ENCODE measurements at places on chromosomes 2 and 18.

GRCh38 chr2:75416420-75417342 is 144.1 kb downstream of the EVA1A start:
- DNase-seq, result no peak

DNA sequence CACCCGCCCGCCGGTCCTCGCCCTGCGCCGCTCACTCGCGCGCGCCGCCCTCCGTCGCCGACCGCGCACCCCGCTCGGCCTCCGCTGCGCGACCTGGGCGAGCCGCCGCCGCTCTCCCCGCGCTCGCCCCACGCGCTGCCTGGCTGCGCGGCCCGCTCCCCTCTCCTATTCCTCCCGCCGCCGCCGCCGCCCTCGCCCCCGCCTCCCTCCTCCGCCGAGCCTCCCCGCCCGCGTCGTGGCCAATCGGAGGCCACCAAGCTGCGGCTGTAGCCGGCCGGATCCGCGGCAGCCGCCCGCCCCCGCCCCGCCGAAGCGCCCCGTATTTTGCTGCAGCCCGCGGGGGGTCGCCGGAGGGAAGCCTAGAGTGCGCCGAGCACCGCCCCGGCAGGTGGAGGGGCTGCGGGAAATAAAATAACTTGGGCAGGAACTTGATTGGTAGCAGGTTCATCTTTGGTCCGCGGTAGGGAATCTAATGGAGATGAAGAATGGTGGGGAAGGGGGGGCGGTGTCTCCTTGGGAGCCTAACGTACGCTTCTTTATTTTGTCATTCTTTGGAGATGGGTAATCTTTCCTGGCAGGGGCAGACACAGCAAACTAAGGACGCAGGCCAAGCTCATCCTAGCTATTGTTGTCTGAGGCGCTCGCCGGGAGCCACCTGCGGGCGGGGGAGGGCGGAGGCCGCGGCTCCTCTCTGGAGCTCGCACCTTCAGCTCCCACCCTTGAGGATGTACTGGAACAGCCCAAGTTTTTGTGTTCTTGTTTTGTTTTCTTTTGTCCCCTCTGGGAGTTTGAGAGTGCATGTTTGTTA is 1.1 kb upstream of the CDH2 start:
- DNase-seq, result no peak

DNA sequence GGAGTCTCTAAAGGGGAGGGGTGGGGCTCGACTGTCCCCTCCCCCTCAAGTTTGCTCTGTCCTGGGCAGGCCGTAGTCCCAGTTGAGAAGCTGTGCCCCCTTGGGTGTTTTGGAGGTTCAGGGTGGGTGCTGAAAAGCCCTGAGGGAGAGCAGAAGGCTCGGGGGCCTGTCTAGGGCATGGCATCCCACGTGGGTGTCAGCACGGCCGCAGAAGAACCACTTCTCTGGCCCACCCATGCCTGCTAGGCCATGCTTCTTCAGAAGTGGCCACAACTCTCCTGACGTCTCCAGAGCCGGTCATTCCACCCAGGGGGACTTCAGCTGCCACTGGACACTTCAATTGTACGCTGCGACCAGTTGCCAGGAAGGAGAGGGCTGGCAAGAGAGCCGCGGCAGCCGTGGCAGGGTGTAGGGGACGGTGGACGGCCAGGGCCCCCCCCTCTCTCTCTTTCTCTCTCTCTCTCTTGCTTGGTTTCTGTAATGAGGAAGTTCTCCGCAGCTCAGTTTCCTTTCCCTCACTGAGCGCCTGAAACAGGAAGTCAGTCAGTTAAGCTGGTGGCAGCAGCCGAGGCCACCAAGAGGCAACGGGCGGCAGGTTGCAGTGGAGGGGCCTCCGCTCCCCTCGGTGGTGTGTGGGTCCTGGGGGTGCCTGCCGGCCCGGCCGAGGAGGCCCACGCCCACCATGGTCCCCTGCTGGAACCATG is at the start of gene INPP5D:
Gene INPP5D (plus strand): TSS at position 546 of the 704 bp plus-strand sequence. CDS start 137 bp downstream, at position 683.
- DNase-seq, result no peak

DNA sequence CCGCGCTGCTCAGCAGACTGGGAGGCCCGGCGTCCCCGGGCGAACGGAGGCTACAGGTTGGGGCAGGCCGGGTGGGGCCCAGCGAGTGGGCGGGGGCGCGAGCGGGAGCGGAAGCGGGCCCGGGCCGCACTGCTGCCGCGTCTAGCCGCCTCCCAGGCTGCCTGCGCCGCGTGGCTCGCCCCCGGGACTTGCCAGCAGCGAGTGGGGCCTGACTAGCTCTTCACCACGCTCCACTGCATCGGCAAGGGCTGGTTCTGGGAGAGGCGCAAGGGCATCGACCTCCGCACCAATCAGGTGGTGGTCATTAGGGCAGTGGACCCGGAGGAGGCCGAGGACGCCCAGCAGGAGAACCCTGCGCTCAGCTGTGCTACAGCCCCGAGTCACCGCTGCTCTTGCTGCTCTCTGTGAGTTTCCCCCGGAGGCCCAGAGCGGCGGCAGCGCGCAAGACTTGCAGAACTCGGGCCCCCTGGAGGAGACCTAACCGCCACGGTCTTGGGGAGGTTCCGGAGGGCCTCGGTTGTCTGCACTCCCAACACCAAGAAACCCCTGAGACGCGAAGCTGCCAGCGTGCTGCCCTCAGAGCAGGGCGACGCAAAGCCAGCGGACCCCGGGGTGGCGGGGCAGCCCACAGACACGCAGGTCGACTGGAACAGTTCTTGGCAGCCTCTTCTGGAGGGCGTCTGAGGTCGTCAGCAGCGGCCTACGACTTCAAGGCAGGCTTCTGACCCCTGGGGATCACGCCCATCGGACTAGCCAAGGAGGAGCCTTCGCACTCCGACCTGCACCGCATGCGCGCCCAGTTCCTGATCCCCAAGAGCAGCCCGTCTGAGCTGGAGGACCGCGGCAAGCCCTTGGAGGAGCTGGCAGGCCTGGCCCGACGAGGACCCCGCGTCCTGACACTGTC is 27.2 kb upstream of the PTPN2 start:
- DNase-seq, result peak; percentile 21

- DNase-seq, result no peak
These were observed 32.5 kb downstream of the WDR33 start for GRCh38 chr2:127778447-127778846.

GRCh38 chr2:143431316-143431715 is 302.1 kb downstream of the ARHGAP15 start:
- peak; percentile 15 for DNase-seq

DNA sequence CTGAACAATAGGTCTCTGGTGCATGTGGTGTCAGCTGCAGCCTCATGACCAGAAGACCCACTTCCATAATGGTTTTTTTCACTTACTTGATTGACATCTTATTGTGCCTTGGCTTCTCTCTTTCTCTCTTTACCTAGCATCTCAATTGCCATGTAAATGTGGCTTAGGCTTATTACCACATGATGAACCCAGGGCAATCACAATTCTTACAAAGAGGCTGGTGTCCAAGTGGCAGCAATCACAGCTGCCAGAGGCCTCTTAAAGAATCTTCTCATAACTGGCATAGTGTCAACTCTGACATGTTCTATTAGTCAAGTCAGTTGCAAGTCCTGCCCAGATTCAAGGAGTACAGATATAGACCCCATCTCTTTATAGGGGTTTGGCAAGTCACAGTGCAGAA is 1224.8 kb downstream of the SUCLG1 start:
- DNase-seq, result no peak

- peak; percentile 61 for DNase-seq
These were observed 149.3 kb downstream of the FAM124B start for GRCh38 chr2:224252631-224253030.

DNA sequence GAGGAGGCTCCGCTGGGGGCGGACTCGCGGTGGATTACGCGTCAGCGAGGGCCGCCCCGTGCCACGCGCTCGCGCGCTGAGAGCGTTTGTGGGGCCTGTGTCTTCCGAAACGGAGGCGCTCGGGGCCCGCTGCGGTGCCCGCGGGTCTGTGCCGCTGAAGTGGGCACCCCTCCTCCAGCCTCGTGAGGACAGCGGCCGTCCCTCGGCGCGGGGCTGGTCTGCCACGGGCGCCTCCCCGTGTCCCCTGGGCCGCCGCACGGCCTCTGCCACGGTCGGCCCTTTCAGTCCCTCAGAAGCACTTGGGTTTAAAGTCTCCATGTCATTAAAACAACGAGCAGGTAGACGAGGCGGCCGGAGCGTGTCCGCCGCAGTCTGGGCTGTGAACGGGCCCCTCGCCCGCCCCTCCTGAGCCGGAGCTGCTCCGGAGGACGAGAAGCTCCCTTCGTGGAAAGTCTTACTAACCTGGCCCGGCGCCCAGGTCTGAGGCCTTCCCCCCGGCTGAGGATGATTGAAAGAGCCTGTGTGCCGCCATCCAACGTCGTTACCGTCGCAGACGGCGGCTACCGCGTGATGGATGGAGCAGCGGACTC is 97.6 kb downstream of the NFATC1 start:
- DNase-seq, result no peak

DNA sequence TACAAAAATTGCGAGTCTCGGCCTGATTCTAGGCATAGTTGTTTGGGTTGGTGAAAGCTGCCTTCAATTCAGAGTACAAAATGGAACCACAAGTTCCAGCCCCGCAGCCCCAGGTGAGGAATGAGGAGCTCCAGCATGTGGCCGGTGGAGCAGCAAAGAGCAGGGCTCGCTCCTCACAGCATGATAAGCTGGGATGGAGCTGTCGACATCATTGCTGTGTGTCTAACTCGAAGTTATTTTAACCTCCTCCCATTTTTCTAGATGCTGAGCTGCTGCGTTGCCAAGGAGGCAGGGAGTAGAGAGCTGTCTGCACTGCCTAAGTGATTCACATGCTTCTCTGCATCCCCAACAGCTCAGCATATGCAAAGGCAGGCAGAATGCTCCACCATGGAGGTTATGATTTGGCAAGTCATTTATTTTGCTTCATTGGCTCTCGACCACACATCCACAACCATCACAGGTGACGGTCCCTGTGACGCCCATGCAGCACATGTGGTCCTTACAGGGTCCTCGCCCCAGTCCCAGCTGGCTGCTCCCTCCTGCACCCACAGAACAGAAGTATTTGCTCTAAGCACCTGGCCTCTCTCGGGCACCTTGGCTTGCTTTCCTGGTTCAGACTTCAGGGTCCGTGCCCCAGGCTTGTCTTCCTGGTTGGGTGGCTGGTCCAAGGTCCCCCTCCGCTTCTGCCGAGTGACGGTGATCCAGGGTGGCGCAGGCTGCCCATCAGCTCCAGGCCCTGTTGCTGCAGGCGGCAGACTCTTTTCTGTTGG is 66.0 kb upstream of the MGAT4A start:
- DNase-seq, result no peak

GRCh38 chr2:102117472-102117858 is 25.1 kb upstream of the IL1R1 start:
- DNase-seq, result peak; percentile 10

DNA sequence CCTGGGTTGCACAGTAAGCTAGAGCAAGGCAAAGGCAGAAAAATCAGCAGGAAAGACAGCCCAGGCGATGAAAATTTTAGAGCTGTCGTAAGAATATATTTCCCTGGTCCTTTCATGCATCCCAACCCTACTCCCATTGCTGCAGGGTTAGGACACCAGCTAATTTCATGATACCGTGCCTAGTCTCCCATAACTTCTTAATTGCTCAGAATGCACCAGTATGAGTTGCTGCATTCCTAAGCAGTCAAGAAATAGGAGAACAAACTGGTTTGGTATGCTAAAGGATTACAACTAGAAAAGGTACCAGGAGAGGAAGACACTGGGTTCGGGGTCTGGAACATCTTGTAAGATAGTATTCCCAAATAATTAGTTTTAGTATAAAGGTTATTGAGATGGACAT is 269.4 kb upstream of the NRXN1 start:
- peak; percentile 0 for DNase-seq
